ENCODE measurements at places on chromosomes 7 and 10. TPM values are rescaled to one million over a fixed set of nuclear protein-coding genes. Genes with fewer than 3 reads are reported as not detected.
A peak's percentile ranks its signal among the peaks of the same experiment; 100 is the strongest.

DNA sequence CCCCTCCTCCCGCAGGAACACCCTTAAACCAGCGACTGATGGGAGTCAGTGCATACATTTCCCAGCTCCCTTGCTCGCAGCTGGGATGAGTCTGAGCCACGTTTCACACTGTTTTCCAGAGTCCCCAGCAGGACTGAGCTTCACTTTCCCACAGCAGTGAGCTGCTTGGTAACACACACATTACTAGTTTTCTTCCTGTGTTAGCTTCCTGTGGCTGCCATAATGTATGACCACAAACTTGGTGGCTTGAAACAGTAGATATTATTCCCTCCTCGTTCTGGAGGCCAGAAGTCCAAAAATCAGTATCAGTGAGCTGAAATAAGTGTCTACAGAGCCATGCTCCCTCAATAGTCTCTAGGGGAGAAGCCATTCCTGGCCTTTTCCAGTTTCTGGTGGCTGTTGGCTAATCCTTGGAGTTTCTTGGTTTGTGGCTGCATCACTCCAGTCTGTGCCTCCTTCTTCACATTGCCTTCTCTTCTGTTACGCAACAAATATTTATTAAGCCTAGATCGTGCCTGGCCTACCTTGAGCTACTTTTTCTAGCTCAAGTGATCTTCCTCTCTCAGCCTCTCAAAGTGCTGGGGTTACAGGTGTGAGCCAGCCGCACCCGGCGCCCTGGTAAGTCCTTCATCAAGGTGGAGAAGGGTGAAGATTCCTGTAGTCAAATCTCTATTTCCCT lies 26.2 kb upstream of the CARD11 start:
- no peaks in the 10 kb centered on the region for H3K4me1 ChIP-seq
- no peak overlapping the region for H3K27ac ChIP-seq
- no peak overlapping the region for H3K4me3 ChIP-seq
- no peaks in the 10 kb centered on the region for H3K36me3 ChIP-seq
- no peaks in the 10 kb centered on the region for H3K27me3 ChIP-seq
- DNase-seq = no peak

Gene AMPH
- 81.4 TPM for total RNA-seq

- H3K27me3 ChIP-seq = peaks cover 100% of the 10 kb centered on the region
- peaks cover 41% of the 10 kb centered on the region for H3K4me1 ChIP-seq
- no peak overlapping the region for H3K27ac ChIP-seq
- no peak overlapping the region for H3K4me3 ChIP-seq
Observed at GRCh38 chr10:117536072-117536865, 6.3 kb upstream of the EMX2 start.

DNA sequence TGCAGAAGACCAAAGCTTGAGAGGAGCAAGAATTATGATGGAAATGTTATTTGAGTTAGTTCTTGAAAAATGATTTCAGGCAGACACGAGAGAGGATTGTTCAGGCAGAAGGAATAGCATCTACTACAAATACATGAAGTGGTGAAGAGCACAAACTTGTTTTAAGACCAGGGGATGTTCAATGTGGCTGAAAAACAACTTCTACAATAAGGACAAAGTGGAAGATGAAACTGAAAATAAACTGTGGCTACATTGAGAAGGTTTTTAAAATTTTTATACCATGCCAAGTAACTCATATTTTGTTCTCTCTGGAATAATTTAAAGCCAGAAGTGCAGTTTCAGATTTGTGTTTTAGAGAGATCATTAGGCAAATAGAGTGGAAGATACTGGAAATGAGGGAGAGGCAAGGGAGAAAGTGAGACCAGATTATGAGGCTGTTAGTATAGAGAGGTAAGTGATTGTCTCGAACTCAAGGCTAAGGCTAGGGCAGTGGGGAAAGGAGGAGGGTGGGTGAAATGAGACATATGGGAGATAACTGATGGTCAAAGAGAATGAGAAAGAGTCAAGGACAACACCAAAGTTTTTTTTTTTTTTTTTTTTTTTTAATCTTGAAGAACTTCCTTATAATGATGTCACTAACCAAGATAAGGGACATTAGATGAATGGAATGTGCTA lies 115.4 kb downstream of the MDFIC start:
- H3K27me3 ChIP-seq = no peaks in the 10 kb centered on the region
- H3K4me1 ChIP-seq = no peaks in the 10 kb centered on the region
- no peaks in the 10 kb centered on the region for H3K36me3 ChIP-seq
- DNase-seq = no peak

- H3K36me3 ChIP-seq = no peaks in the 10 kb centered on the region
- no peak overlapping the region for H3K27ac ChIP-seq
- H3K4me1 ChIP-seq = no peaks in the 10 kb centered on the region
Observed at GRCh38 chr10:124878457-124878739, 63.5 kb upstream of the ZRANB1 start.

Gene EEF1AKMT2
- total RNA-seq = 35.6 TPM

Gene NUTM2A
- total RNA-seq = 1.2 TPM

Gene ERVW-1
- total RNA-seq = not detected

Gene VIPR2
- 11.3 TPM for total RNA-seq

- no peak overlapping the region for H3K4me3 ChIP-seq
- H3K27me3 ChIP-seq = no peaks in the 10 kb centered on the region
- peaks cover 29% of the 10 kb centered on the region for H3K36me3 ChIP-seq
- peaks cover 3% of the 10 kb centered on the region for H3K4me1 ChIP-seq
- no peak for DNase-seq
Observed at GRCh38 chr10:29473406-29474100, 161.2 kb downstream of the SVIL start.

GRCh38 chr10:85612378-85612775 lies 754.2 kb downstream of the GRID1 start:
- peaks cover 23% of the 10 kb centered on the region for H3K36me3 ChIP-seq
- DNase-seq = no peak
- H3K27ac ChIP-seq = no peak overlapping the region
- no peaks in the 10 kb centered on the region for H3K27me3 ChIP-seq
- peaks cover 3% of the 10 kb centered on the region for H3K4me1 ChIP-seq
- H3K4me3 ChIP-seq = no peak overlapping the region

- H3K27ac ChIP-seq = no peak overlapping the region
- H3K4me3 ChIP-seq = no peak overlapping the region
- no peaks in the 10 kb centered on the region for H3K27me3 ChIP-seq
Observed at GRCh38 chr7:125572414-125572813, 642.8 kb upstream of the POT1 start.

DNA sequence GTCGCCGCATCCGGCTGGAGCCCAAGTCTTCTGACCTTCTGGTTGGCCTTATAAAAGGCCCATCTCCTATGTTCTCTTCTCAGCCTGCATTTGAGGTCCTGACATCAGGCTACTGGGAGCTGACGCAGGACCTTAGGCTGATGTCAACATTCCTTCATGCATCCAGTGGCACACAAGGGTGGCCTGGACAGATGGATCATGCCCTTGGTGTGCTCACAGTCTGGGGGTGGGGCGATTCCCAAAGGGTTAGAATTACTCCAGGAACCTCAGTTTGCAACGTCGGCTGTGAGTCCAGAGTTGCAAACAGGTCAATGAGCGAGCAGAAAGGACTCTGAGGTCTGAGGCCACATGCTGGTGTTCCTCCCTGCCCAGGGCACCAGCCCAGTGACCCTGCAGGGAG lies 8.2 kb upstream of the CLIP2 start:
- no peak overlapping the region for H3K4me3 ChIP-seq
- DNase-seq = no peak
- H3K27me3 ChIP-seq = no peaks in the 10 kb centered on the region

DNA sequence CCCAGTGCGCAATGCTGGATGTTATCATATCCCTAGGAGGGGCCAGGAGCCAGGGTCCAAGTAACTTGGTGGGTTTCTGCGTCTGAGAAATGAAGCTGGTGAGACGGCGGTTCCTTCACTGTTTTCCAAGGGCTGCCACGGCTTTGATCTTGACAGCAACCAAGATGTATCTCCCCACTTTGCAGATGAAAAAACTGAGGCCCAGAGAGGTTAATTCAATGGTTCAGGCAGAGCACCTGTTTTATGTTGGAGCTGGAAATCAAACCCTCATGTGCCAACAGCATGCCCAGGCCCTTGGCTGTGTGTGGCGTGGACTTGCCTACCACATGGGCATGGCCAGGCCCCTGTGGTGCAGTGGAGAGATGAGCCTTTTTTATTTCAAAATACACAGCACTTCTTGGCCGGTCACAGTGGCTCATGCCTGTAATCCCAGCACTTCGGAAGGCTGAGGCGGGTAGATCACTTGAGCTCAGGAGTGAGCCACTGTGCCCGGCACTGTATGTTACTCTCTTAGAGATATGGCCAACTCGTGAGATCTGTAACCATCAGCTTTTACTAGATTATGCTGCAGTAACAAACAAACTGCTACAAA lies 225.2 kb upstream of the SH2B2 start:
- DNase-seq = no peak
- no peak overlapping the region for H3K4me3 ChIP-seq
- no peaks in the 10 kb centered on the region for H3K27me3 ChIP-seq
- peaks cover 5% of the 10 kb centered on the region for H3K4me1 ChIP-seq

- peaks cover 67% of the 10 kb centered on the region for H3K27me3 ChIP-seq
- H3K27ac ChIP-seq = no peak overlapping the region
- H3K4me3 ChIP-seq = peak overlapping the region; percentile 24
- no peaks in the 10 kb centered on the region for H3K36me3 ChIP-seq
- no peak for DNase-seq
Observed at GRCh38 chr10:102230264-102230860, 4.3 kb downstream of the ELOVL3 start.

Gene INSYN2A
- total RNA-seq = 3.9 TPM

Gene KCNIP2
- 14.4 TPM for total RNA-seq

Gene CYP2C9
- not detected for total RNA-seq

- peak overlapping the region; percentile 61 for H3K27ac ChIP-seq
- H3K4me3 ChIP-seq = peak overlapping the region; percentile 7
- H3K4me1 ChIP-seq = peaks cover 7% of the 10 kb centered on the region
- no peaks in the 10 kb centered on the region for H3K27me3 ChIP-seq
Observed at GRCh38 chr7:117808341-117808757, 64.9 kb downstream of the CTTNBP2 start.

Gene SDHAF3
- 23.1 TPM for total RNA-seq

Gene SPDYE5
- total RNA-seq = 0.11 TPM

DNA sequence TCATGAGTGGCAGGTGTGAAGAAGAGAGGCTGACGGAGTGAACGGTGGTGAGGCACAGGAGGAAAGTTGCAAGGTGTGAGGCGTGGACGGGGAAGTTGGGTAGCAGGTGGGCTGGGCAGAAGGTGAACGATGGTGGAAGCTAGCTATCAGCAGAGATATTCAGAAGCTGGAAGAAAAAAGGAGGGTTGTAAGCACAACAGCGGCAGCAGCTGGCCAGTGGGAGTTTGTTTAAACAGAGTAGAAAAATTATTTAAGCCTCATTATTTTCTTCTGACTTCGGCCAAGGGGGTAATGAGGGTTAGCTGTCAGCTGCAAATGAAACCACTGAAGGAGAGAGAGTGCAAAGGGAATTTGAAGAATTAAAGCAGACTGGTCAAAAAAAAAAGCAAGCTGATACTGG lies 62.1 kb upstream of the PRKAR2B start:
- no peaks in the 10 kb centered on the region for H3K27me3 ChIP-seq
- H3K27ac ChIP-seq = no peak overlapping the region
- no peak for DNase-seq
- H3K4me3 ChIP-seq = no peak overlapping the region
- no peaks in the 10 kb centered on the region for H3K36me3 ChIP-seq
- no peaks in the 10 kb centered on the region for H3K4me1 ChIP-seq

All from spinal cord (tissue), 10 donors.